BE2C (cell line): ENCODE measurements at places on chromosomes 4 and X.

DNA sequence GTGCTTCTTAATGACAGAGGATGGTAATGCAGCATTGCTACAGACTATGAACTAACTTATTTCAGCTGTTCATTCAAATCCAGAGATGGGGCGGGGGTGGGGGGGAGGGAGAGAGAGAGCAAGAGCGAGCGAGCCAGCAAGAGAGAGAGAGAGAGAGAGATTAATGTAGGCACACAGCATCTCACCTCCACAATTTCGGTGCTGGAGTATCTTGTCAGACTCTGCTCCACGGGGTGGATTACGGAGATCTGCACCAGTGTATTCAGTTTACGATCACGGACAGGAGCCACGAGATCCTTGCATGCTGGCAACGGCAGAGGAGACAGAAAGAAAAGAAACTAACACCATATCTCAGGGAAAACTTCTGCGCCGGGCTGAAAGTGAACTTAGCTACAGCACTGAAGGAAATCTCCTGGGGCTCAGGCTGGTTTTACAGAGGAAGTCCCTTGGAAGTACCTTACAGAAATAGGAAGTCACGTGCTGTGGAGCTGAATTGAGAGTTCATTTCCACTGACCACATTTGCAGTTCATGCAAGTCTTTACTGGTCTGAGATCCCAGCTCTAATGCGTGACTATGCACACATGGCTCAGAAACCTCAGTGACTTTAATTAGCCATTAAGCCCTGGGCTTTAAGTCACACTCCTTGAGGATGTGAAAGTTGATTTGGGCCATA, 440.9 kb downstream of the INPP4B start:
- DNase-seq, result no peak

DNA sequence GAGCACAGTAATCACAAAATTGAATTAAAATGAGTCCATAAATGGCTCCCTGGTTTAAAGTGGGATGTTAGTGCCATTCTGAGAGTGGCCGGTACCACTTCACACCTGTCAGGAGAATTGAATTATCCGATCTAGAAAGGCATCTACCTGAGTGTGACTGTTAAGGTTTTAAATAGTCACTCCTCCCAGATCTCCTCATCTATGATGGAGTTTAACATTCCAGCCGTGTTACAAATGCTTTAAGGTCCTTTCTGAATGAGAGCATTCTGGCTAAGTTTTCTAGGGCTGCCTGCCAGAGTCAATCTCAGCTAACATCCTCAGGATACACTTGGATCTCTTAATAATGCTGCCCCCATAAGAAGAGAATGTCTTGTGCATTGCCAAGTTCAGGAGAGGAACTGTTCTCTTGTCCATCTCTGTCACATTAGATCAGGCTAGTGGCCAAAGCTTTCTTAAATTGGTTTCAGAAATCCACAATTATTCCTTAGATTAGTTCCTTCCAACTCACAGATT, 231.1 kb downstream of the SLC39A8 start:
- no peak for DNase-seq

GRCh38 chr4:48016141-48017107, at the start of the genes CNGA1 and NIPAL1:
Gene CNGA1 (minus strand): TSS chr4:48016681. CDS start chr4:47952689, 63,992 bp downstream.
Gene NIPAL1 (plus strand): TSS chr4:48016772. CDS start chr4:48016840, 68 bp downstream.
- peak; percentile 90 for DNase-seq

DNA sequence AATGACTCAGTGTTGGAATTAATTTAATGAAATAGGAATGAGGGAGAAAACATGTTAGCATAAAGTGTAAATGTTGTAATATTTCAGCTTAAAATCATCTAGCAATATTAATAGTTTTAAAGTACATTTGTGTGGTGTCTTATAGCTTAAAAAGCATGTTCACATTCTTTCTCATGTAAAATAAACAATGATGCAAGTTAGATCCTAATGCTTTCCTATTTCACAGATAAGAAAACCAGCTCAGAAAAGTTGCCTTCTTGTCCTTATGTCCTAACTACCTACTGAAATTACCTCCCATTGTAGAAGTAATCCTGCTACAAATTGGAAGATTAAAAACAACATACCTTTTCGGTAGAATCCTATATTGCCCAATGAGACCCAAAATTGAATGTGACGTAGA, 40.9 kb upstream of the PRDM8 start:
- DNase-seq, result no peak

GRCh38 chr4:25925486-25926201, 11.6 kb downstream of the SMIM20 start:
- peak; percentile 54 for DNase-seq

- DNase-seq, result no peak
Observed at GRCh38 chr4:152041295-152041694, 280.5 kb upstream of the GATB start.

- DNase-seq, result no peak
Observed at GRCh38 chrX:11066812-11067211, 44.3 kb upstream of the HCCS start.

GRCh38 chr4:4388836-4389575, 2.1 kb downstream of the NSG1 start:
- DNase-seq, result no peak

DNA sequence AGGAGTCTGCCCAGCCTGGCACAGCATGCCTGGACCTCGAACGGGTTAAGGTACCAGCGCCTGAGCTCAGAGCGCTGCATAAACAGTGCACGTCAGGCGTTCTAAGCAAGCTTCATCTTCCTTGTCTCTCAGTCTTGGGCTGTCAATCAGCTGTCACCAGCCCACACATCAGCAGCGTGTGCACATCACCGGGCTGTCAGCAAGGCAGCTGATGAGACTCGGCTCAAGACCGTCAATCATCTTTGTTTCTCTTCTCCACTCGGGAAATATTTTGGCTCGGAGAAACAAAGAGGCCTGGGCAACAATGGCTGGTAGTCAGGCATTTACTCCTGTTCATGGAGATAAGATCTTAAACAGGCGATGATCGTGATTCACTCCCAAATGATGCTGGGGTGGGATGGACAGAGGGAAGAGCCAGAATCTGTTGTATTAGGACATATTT, 141.3 kb downstream of the LDB2 start:
- DNase-seq, result peak; percentile 29

DNA sequence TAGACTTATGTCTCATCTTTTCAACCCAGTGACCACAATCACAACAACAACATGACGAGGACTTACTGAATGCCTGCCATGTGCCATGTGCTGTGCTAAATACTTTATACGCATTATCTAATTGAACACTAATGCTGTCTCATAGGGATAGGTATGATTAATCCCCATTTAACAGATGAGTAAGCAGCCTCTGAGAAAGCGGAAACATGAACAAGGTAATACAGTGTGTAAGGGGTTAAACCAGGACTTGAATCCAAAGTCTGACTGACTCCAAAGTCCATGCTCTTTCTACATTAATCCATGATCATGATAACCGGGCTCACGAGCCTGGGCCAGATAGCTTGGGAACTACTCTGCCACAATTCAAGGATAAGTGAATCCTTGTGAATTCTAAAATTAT, 105.3 kb upstream of the MBNL3 start:
- DNase-seq, result no peak

GRCh38 chrX:51461053-51462044, 35.0 kb downstream of the NUDT11 start:
- DNase-seq, result peak; percentile 43

DNA sequence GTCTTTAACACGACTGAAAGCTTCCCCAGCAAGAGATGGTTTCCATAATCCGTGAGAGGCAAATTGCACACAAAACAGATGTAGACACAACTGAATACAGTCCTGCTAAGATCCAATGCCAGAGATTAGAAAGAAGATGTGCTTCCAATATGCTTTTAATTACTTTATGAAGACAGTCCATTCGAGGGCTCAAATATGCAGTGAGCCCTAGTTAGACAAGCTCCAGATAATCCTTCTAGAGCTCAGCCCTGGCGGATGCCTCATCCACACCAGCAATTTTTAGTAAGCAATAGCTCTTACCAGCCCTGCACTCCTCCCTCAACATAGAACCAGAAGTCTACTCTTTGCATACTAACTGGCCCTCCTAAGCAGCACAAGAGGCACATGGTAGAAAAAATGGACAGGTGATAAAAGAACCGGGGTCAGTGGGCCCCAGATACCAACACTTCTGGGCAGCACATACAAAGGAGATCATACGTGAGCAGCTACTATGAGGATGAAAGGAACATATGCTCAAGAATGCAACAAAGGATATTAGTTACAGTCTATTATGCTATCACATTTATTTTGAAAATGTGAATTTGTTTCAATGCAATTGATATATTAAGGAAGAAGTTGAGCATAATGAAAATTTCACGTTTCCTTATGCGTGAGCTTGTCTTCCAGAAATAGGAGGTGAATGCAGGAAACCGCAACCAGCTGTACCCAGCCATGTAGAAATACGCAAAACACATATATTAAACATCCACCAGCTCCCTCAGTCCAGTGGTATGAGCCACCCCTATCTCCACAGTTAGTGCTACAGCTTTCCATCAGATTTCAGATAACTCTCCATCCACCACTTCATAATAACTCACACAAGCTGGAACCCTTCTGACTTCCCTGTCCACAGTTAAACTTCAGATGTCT, 34.3 kb downstream of the GPC4 start:
- no peak for DNase-seq
